ENCODE measurements at places on chromosomes 6 and 20.
A peak's percentile ranks its signal among the peaks of the same experiment; 100 is the strongest.

DNA sequence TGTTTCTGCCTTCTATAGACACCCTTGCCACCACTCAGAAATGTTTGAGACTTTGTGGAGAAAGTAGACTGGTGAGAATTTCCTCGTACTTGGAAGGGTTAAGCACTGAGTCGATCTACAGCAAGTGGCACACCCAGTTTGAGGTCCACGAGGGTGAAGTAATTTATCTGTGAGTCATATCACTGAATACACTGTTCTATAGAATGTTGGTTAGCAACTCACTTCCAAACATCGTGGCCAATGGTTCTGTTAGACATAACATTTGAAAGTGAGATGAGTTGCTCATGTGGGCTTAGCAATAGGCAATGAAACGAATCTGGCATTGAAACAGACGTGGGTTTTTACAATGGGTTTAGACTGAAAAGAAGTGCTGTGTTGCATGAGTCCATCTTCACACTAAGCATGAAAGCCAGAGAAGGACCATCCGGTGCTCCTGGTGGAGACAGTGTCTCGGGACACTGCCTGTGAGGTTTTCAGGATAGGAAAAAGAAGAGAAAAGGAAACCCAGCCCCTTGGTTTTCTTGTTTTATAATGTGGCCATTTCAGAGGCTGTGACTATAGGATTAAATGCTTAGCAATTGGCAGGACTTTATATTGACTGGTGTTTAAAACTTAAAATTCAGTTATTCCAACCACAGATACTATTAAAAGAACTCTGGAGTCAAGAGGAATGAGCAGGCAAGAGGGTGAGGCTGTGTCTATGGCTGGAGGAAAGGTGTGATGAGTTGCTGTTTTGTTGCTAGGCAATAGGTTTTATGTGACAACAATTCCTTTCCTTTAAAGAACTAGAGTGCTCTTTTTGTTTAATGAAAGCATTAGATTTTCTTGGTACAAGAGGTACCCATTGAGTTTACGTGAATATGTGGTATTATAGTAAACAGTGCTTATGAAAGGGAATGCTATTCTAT lies 31.0 kb upstream of the EZR start:
- DNase-seq: no peak

GRCh38 chr6:150250826-150251225 lies 108.0 kb downstream of the PPP1R14C start:
- no peak for DNase-seq

DNA sequence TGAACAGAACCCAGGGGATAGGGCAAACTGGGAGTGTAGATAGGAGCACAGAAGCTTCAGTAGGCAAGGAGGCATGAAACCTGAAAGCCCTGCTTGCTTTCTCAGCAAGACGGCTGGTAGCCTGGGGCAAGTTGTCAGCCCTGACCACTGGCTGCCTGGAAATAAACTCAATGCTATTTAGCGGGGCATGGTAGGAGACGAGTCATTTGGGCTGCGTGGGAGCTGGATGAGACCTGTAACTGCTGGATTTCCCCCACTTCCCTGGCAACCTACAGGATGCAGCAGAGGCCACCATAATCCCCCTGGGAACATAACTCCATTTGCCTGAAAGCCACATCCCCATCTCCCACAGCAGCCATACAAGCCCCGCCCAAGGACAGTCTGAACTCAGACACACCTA lies 332.6 kb upstream of the TBX18 start:
- no peak for DNase-seq

- peak; percentile 94 for DNase-seq
These were observed 87.7 kb downstream of the CDH22 start for GRCh38 chr20:46220455-46221207.

- DNase-seq: no peak
These were observed 115.2 kb downstream of the PSMB1 start for GRCh38 chr6:170437719-170438401.

GRCh38 chr6:36827261-36828079 lies 11.8 kb downstream of the CPNE5 start:
- no peak for DNase-seq

DNA sequence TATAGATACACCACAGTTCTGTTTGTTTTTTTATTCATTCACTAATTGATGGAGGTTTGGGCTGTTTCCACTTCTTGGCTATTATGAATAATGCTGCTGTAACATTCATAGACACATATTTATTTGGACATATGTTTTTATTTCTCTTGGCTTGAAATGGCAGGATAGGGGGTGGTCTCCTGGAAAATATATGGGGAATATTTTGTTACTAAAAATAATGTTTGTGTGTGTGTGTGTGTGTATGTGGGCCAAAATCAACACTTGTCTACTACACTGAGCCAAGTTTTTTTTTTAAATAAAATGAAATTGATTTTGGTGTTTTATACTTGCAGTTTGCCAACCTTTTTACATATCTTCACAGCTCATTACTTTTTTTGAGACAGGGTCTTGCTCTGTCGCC lies 264.4 kb upstream of the SULF2 start:
- DNase-seq: peak; percentile 51

DNA sequence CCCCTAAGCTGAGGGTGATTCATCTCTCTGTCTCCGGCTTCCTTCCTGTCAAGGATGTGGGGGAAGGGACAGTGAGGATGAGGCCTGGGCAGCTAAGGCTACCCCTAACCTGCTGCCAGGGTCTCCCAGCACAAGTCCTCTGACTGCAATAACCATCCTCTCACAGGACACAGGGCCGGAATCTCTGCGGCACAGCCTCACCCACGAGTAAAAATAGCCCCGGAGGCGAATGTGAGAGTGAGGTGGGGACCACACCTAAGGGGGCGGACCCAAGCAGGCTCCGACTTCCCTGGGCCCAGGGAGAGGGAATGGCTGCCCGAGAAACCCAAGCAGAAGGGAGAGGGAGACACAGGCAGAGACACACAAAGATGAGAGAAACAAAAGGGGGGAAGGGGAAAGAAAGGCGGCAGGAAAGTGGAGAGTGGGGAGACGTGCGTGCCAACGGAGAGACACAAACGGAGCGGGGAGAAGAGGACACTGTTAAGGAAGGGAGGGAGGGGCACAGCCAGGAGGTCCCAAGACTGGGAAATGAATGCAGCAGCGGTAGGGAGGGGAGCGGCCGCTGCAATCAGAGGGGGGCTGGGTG lies 1.4 kb downstream of the CLIC1 start:
- no peak for DNase-seq

DNA sequence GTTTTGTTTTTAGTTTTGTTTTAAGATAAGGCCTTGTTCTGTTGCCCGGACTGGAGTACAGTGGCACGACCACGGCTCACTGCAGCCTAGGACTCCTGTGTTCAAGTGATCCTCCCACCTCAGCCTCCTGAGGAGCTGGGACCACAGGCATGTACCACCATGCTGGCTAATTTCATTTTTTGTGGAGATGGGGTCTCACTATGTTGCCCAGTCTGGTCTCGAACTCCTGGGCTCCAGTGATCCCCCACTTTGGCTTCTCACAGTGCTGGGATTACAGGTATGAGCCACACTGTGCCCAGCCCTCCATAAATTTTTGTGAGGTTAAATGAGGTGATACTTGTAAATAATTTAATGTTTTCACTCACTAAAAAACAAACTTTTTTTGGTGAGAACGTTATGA lies 76.6 kb downstream of the ARID1B start:
- no peak for DNase-seq
